ENCODE measurements at places on chromosomes 7 and 10.

- DNase-seq: no peak
These were observed 36.0 kb upstream of the KCNIP2 start for GRCh38 chr10:101879456-101880231.

DNA sequence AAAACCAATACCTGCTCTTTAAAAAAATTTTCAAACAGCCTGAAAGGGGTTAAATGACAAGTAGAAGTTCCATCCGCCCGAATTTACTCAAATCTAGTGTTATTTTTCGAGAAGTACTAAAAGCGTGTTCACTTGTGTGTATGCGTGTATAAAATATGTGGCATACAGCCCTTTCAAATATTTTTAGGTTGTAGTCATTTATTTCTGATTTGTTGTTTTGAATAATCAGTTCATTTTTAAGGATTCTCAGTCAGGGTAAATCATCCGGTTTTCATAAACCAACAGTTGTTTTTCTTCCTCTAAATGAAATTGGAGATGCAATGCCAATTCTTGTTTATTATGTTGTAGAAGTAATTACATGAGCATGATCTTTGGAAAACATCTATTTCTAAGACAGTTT, 6.9 kb upstream of the SUN1 start:
- DNase-seq: no peak

DNA sequence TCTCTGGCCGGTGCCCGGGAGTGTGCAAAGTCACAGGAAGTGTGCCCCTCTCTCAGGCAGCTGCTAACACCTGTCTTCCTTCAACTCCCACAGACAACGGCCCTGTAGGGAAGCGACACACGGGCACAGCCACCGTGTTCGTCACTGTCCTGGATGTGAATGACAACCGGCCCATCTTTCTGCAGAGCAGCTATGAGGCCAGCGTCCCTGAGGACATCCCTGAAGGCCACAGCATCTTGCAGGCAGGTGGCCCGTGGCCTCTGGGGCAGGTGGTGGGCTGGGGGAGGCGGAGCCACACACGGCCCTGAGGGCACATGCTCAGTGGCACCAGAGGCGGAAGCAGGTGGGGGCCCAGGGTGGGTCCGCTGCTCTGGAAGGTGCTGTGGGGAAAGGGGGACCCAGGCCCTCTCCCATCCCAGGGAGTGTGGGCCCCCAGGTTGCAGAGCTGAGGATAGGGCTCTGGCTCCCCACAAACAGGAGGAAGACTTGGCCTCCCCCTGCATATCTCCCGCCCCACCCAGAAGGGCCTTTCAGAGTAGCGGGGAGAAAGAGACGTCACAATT, 6.9 kb downstream of the C10orf105 start:
- no peak for DNase-seq

DNA sequence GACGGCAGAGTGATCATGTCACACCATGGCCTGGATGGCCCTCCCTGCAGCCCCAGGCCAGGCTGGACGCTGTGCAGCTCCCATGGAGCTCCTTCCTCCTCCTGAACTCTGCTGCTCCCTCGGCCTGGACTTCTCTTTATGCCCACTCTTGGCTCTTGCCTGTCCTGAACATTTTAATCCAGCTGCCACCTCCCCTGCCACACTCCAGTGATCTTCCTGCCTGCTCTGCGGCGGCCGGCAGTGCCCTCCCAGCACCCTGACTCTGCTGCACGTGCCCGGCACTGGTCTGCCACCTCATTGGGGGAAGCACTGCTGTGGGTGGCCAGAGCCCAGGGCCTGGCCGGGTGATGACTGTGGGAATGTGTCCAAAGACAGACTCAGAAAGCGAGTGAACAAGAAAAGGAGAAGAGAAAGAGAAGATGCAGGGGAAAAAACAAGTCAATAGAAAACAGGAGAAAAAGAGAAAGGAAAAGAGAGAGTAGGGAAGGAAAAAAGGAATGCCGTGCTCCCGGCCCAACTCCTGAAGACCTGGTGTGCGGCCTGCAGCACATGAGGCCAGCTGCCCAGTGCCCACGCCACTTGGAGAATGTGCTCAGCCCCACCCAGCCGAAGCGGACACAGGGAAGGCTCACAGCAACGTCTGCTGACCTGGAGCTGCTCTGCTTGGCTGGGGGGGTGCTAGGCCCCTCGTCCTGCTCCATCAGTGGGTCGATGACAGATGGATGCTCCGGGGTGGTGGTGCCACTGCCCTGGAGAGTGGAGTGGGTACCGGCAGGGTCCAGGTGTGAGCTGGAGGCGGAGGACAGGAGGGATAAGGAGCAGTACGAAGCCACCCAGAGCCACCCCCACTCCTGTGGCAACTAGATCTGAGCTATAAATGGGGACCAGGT, 115.9 kb downstream of the DLG5 start:
- no peak for DNase-seq

DNA sequence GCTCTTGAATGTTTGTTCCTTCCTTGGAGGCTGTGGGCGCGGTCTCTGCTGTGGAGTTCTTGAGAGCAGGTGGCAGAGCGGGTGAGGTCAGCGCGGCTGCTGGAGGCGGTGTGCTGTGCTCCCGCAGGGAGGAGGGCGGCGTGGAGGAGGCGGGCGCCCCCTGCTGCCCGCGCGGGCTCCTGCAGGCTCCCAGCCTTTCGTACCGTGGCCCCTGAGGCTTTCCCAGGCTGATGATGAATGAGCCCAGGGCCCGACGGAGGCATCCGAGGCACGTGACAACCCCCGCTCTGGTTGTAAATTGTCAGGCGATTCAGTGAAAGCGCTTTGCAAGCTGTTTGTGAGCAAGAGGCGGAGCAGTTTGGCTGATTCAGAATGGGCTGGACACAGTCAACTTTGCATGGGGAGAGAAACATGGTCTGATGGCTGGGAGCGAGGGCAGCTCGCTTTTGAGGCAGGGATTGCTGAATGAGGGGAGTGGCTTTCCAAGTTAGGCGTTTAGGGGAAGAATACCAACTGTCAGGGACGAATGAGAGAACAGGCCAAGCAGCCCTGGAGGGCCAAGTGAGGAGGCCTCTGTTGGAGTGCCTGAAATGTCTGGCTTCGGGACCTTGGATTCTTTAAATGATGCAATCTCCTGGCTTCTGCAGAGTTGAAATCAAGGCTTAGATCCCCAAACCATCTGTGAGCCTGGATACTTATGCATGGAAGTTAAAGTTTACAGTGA, 46.6 kb downstream of the CDHR3 start:
- peak; percentile 72 for DNase-seq

DNA sequence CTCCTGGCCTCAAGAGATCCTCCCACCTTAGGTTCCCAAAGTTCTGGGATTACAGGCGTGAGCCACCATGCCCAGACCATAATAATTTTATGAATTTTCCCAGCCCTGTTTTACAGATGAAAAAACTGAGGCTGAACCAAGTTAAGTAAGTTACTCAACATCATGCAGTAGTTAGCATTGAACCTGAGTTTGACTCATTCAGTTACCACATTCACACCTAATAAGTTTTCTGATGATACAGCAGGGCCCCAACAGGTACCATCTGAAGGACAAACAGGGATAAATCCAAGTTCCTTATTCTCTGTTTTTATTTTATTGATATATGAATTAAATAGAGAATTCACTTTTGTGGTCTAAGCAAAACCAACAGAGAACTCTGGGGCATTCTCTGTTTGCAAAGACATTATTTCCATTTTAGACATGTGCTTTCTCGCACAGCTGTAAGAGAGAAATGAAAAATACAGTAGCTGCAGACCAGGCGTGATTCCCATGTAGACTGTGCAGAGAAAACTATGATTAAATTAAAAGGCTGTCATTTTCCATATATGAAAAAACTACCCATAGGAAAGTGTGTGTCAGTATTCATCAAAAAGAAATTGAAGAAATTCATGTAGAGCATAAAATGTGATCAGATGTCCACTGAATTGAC, 26.6 kb downstream of the APBB1IP start:
- DNase-seq: no peak

DNA sequence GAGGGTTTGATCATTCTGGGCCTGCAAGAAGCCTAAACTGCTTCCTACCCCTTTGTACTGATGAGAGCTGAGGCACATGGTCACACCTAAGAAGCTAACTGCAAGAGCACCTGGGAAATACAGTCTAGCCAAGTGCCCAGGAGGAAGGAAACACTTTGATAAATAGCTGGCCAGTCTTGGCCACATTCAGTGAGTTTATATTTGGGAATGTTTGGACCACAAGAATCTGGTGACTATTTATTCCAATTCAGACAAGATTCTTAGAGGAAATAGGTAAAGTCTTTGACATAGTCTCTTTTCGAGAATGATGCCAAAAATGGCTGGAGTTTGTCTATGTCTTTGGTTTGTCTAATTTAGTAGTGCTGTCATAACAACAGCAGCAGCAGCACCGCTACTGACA, 213.6 kb downstream of the KIF20B start:
- DNase-seq: no peak

- DNase-seq: no peak
These were observed 82.3 kb downstream of the HTR7 start for GRCh38 chr10:90775351-90776028.

GRCh38 chr10:34655286-34656170, 159.6 kb downstream of the PARD3 start:
- peak; percentile 9 for DNase-seq

- no peak for DNase-seq
These were observed 34.1 kb upstream of the KCNMA1 start for GRCh38 chr10:77671594-77672252.

- DNase-seq: no peak
These were observed 44.3 kb downstream of the NRF1 start for GRCh38 chr7:129655811-129656210.

DNA sequence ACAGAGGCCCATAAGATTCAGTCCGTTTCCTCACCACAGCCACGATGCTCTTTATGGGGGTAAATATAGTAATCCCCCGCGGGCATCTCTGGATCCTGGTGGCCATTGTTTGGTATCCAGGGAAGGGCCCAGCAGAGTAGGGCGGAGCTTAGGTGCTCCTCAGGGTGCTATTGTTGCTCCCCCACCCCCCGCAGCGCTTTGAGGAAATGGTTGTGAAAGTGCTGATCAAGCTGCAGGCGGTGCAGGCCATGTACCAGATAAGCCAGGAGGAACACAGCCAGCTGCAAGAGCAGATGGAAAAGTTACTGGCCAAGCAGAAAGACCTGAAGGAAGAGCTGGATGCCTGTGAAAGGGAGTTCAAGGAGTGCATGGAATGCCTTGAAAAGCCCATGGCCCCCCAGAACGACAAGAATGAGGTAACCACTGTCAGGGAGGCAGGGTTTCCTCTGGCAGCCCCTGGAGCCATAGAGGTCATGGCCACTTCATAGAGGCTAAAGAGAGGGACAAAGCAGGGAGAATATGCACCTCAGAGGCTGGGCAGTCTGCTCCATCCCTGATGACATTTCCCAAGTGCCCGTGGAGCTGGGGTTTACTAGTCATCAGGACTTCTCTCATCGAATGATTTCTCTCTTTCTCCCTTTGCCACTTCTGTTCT, 17.6 kb upstream of the FLNC start:
- DNase-seq: no peak

DNA sequence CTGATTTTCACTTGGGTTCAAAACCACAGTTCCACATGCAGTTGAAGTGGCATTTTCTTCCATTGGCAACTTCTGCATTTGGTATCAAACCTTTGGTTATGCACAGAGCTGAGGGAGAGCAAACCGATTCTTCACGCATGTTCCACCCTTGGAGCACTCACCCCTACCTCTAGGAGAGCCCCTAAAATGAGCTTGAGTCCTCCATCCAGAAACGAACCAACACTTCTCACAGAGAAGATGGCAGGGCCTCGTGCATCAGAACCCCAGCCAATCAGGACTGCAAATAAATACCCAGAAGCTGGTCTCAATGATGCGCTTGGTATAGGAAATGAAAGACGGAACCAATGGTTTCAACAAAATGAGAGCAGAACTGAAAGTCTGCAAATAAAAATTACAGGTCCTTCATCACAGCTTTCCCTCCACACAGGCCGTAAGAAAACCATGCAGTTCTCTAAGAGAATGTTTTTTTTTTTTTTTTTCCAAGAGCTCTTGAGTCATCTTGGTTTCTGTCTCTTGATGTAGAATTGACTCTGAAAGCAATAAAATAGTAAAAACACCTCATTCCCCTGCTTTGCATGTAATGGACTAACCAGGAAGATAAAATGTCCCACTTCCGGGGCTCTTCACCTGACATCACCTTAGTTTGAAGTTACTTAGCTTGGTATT, 23.9 kb downstream of the KLF6 start:
- DNase-seq: no peak

DNA sequence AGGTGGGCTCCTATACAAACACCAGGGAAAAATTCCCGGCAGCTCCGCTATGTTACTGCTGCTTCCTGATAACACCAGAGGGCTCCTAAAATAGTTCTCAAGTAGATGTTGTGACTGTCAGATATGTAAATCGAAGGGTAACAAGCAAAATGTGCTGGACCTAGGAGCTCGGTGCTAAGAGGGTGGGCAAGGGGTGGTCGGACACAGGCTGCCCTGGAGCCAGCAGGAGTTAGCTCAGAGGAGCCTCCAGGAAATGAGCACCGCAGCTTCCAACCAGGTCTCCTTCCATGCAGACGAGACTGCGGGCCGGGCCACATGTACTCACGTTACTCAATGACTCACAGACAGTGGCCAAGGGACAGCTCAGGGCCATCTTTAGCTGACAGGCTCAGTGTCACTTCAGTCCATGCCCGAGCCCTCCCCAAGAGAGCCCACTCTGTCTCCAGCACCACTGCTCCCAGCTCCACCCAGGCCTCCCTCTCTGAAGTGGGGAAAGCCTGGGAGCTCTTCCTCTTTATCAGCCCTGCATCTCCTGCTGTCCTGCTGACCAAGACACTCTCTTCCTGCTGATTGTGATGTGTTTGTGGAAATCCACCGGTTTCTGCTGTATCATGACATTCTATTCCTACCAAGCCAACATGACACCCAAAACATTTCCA, 37.2 kb upstream of the TMEM273 start:
- no peak for DNase-seq
